ENCODE measurements at places on chromosomes 2 and 18.

DNA sequence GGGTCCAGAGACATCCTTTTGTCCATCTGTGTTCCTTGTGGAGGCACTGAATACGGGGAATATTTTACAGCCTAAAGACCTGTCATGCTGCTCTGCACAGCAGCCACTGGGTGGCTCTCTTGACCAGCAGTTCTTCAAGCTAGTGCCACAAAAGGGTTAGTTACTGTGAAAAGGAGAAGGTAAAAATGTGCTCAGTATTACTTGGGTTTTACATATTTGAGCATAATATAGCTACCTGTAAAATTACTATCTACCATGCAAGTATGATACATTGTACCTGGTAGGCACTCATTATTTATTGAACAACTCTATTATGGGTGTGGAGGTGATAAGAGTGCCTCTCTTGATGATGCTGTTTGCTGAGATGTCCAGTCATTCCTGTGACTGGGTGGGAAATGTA lies 23.6 kb downstream of the FZD5 start:
- H3K36me3 ChIP-seq: no peaks in the 10 kb centered on the region
- H3K27ac ChIP-seq: no peak overlapping the region
- DNase-seq: no peak
- H3K4me1 ChIP-seq: no peaks in the 10 kb centered on the region
- no peaks in the 10 kb centered on the region for H3K27me3 ChIP-seq
- H3K4me3 ChIP-seq: no peak overlapping the region

- no peaks in the 10 kb centered on the region for H3K36me3 ChIP-seq
- no peak overlapping the region for H3K27ac ChIP-seq
- no peaks in the 10 kb centered on the region for H3K27me3 ChIP-seq
- no peaks in the 10 kb centered on the region for H3K4me1 ChIP-seq
- H3K4me3 ChIP-seq: no peak overlapping the region
These were observed 135.2 kb downstream of the RHBDD1 start for GRCh38 chr2:226971084-226971483.

DNA sequence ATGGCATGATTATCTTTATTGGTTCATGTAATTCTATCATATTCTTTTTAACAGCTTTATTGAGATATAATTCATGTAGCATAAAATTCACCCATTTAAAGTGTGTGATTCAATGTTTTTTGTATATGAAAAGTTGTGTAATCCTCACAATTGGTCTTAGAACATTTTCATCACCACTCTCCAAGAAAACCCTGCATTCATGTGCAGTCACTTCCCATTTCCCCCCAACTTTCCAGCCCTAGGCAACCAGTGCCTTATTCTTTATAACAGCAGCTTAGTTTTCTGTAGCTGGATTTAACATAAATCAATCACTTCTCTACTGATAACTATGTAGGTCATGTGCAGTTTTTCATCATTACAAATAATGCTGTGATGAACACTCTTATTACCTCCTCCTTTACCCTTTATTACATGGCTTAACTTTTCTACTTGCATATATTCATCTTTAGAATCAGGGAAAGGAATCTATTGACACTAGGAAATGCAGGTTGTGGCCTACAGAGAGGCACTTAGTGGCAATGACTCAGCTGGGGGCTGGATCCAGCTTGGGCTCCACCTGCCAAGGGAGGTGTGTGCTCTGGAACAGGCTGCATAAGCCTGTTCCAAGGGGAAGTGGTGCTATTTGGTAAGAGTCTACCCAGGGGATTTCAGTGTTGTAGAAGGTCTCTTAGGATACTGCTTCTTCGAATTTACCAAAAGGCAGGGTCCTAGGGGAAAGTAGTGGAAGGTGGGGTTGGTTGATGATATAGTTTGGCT lies 89.1 kb downstream of the ETAA1 start:
- no peaks in the 10 kb centered on the region for H3K4me1 ChIP-seq
- no peaks in the 10 kb centered on the region for H3K27me3 ChIP-seq
- DNase-seq: no peak
- no peak overlapping the region for H3K27ac ChIP-seq

DNA sequence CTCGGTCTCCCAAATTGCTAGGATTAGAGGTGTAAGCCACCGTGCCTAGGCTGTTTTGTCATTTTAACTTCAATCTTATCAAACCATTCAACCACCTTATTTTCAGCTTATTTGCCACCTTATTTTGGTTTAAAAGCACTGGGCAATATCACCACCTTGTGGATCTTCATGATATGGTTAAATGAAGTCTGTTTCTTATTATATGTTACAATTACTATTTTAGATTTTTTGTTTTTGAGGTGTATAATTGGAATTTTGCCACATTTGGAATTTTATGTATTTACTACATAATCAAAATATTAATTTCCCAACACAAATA lies 43.8 kb upstream of the SCN9A start:
- no peak overlapping the region for H3K4me3 ChIP-seq
- H3K36me3 ChIP-seq: no peaks in the 10 kb centered on the region
- DNase-seq: no peak
- H3K4me1 ChIP-seq: no peaks in the 10 kb centered on the region
- no peak overlapping the region for H3K27ac ChIP-seq

GRCh38 chr2:171762879-171763573 lies 75.8 kb downstream of the DYNC1I2 start:
- no peaks in the 10 kb centered on the region for H3K27me3 ChIP-seq
- no peak overlapping the region for H3K4me3 ChIP-seq
- no peaks in the 10 kb centered on the region for H3K36me3 ChIP-seq
- no peak for DNase-seq
- H3K4me1 ChIP-seq: no peaks in the 10 kb centered on the region

All from iPS DF 6.9 (cell line).